ENCODE measurements at places on chromosomes 1 and 21.

- DNase-seq: no peak
Observed at GRCh38 chr1:19339214-19339861, 27.2 kb downstream of the SLC66A1 start.

- DNase-seq: no peak
Observed at GRCh38 chr1:30942326-30942963, 33.9 kb upstream of the SDC3 start.

DNA sequence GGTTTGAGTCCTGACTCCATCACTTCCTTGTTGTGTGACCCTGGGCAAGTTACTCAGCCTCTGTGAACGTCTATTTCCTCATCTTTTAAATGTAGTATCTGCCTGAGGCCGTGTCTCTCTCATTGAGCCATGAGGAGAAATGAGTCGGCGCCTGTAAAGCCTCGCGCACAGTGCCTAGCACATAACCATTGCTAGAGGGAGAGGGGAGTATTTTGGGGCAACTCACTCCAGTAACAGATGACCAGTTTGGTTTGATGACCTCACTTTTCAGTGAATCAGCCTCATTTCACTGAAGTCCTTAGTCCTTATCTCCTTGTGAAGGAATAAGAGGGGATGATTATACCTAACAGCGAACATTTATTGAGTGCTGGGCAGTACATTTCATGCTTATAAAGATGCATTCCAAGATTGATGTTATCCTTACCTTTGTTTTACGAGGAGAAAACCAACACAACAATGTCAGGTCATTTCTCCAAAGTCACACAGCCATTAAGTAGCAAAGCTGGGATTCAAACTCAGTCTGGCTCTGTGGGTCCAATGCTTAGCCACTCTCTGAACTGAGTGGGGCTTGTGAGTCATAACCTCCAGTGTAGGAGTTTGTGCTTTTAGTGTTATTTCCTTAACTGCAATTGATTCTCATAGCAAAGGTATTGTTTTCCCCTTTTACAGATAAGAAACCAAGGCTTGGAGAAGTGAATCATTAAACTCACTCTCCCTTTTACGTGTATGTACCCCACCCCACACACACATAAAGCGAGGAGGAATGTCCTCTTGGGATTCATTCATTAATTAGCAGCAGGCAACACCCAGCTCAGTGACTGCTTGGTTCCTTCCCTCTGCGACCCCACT is 25.9 kb downstream of the KCNC4 start:
- DNase-seq: no peak

GRCh38 chr1:22807340-22807739 is 96.7 kb downstream of the EPHB2 start:
- DNase-seq: no peak

GRCh38 chr21:25735646-25736597 is 1.1 kb downstream of the GABPA start:
- peak; percentile 26 for DNase-seq

DNA sequence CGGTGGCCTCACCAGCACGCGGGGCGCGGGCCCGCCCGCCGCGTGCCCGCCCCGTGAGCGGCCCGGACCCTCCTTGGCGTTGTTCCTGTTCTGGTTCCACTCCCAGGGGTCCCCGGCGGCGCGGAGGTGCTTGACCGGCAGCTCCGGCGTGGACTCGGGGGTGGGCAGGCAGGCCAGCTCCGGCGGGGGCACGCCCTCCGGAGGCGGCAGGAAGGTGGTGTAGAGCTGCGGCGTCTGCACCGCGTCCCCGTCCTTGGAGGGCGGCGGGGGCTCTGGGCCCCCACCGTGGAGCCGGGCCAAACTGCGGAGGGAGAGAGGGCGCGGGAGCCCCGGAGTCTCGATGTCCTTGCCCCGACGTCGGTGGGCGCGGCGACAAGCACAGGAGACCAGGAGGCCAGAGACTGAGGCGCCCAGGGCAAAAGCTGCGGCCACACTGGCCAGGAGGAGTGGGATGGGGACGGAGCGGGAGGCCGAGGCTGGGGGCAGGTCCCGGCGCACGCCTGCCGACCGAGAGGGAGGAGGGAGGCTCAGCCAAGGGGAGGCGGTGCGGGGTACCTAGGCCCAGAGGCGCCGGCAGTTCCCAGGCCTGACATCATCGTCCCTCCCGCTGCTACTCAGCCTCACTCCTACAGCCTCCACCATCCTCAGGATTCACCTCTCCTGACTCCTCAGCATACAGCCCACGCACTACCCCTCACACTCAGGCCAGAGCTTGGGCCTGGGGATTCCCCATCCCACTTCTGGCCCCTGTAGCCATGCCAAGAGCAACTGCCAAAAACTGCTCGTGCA is 13.2 kb downstream of the SEMA6C start:
- DNase-seq: no peak

DNA sequence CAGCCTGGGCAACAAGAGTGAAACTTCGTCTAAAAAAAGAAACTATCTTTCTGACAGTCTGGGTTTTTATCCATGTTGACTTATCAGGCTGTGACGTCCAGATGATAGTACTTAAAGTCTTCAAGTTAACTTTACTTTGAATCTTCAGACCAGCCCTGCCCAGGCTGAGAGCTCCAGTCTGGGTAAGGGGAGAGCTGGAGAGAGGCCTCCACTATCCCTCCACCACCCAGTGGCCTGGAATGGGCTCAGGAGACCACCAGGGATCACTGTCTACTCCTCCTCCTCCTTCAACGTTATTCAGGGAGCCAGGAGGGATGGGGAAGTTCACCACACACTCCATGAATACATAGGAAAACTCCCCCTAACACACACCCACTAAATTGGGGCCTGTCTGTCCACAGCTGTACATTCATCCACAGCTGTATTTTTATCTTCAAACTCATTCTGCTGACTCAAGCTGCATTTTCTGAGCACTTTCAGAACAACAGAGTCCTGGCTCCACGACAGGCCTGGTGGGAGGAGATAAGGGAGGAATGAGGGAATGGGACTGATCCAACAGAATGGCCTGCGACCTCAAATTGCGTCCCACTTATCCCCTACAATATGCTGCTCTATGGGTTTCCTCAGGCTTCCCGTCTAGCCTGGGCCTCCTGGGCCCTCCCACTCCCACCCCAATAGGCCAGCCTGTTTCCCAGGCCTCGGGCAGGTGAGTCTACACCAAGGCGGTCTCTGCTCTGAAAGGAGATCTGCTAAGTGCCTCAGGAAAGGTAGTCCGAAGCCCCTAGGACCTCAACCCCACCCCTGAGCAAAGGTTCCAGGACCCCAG is 1.8 kb downstream of the SLC45A3 start:
- DNase-seq: no peak

DNA sequence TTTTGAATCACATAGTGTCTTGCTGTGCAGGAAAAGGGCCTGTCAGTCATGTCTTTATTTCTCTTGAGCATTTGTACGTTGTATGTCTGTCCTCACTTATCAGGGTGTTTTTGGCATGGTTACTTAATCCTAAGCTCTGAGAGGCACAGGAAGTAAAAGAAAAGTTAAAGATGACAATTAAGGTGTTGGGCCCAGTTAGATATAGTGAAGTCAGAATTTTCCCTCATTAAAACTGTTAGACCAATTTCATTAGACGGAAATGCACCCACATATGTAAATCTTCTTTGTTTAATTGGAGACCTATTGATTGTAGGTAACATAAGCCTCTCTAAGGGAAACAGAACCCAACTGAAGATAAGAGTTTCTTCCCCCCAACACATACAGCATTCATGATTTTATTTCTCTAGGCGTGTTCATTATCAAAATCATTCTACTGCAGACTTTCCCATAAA is 21.9 kb downstream of the NFIA start:
- no peak for DNase-seq

GRCh38 chr1:232046451-232047306 is 420.1 kb downstream of the DISC1 start:
- no peak for DNase-seq

DNA sequence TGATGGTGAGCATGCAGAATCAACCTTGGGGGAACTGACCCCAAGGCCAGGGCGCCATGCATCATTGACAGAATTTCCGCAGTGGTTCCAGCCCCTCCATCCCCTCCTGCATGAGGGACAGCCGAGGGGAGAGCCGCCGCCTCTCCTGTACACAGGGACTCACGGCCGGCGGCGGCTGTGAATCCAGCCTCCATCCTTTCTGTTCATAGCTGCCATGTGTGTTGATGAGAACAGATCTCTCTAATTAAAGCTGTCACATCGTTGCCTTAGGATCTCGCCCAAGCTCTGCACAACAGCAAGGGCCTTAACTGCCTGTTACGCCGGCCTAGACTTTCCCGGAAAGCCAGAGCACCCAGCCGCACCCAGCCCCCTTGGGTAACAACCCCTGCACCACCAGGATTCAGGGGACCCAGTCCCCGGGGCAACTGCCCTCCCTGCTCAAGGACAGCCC is 151.6 kb downstream of the NPHP4 start:
- no peak for DNase-seq

- no peak for DNase-seq
Observed at GRCh38 chr1:21313203-21313885, 23.1 kb upstream of the ECE1 start.

GRCh38 chr1:190373705-190374336 is 103.8 kb downstream of the BRINP3 start:
- no peak for DNase-seq

DNA sequence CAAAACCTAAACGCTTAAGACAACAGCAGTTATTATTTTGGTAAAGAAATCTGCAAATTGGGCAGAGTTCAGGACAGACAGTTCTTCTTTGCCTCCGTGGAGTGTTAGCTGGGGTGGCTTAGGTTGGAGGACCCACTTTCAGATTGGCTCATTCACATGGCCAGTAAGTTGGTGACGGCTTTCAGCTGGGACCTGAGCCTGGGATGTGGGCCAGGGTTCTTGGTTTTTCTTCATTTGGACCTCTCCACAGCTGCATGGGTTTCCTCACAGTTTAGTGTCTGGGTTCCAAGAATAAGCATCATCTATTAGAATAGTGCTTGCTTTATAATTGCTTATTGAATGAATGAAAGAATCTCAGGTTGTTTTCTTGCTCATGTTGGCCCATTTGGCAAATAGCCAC is 72.2 kb downstream of the ATF6 start:
- DNase-seq: no peak

- no peak for DNase-seq
Observed at GRCh38 chr1:21337928-21338572, 47.8 kb upstream of the ECE1 start.

DNA sequence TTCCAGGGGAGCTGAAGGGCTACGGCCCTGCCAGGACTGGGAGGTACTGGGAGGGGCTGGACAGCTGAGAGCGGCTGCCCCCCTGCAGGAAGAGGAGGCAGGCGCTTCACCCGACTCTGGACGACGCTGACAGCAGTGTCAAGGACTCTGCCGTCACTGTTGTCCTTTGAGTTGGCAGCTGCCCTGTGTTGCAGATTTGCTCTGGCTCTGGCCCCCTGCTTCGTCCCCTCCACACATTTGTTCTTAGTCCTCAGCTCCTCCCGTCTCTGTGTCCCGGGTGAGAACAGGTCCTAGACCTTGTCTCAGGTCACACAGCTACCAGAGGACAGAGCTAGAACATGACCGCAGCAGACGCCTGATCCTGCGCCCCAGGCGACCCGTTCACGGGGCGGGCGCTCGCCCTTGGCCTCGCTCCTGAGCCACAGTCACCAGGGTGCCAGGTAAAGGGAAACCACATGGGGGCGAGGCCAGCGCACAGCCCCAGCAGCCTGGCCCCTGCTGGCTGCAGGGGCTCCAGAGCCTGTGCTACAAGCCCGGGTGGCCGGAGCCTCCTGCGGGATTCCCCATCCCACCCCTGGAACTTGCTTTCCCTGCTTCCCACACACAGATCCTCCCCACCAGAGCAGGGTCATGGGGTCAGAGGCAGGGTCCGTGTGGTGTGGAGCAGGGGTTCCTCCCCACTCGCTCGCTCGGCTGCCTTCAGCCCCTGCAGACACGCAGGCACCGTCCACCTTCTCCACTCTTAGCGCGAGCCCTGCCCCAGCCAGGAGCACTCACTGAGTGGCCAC is 10.7 kb upstream of the NPHP4 start:
- no peak for DNase-seq

- no peak for DNase-seq
Observed at GRCh38 chr1:87805666-87806378, 477.1 kb downstream of the LMO4 start.

DNA sequence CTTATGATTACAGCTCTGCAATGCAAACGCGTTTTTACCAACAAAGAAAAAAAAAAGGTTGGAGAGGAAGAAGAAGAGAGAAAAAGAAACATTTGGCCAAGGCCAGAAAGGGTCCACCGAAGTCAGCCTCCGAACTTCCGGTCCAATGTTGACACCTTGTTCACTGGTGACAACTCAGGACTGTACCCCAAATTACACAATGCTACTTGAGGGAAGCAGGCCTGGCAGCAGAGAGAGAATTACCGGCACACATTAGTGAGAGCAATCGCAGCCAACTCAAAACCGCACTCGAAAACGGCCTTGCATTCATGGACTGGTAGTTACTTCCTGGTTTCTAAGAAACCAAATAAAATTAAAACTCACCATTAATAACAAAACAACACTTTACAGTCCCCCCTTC is 652.5 kb downstream of the KIF26B start:
- DNase-seq: no peak

DNA sequence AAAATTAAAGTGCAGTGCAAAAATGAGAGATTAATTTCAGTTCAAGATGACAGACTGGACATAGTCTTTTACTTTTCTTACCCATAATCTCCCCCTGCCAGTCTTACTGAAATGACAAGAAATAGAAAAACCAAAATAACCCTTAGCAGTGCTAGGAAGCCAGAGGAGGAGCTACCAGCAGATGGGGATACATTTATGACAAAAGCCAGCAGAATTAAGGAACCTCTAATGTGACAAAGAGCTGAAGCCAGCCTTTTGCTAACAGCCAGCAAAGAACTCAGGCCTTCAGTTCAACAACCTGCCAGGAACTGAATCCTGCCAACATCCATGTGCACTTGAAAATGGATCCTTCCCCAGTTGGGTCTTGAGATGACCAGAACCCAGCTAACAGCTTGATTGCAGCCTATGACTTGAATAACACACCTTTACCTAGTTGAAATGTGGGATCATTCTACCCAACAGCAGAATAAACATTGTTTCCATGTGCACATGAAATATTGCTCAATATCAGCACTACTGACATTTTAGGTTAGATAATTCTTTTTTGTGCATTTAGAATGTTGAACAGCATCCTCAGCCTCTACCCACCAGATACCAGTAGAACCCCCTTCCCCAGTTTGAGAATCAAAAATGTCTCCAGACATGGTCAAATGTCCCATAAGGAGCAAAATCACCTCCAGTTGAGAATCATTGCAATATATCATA is 7.9 kb upstream of the TRAF5 start:
- no peak for DNase-seq

- no peak for DNase-seq
Observed at GRCh38 chr21:33290441-33290840, 24.3 kb downstream of the IL10RB start.

DNA sequence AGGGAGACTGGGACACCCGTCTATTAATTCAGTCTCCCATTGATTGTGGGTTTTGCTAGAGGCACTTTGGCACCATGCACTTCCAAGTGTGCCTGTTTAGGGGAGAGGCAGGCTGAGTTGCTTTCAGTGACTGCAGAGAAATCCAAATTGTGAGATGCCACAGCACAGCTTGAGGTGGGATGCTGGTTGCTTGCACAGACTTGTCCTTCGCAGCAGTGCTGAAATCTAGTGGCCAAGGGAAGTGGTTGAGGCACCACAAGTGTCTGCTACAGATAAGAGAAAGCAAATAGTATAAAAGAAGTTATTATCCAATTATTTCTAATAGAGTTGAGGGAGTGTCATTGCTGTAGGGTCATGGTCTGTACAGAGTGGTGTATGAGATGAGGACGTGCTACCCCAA is 40.0 kb upstream of the APP start:
- DNase-seq: no peak

Data from stimulated activated CD4-positive, alpha-beta T cell treated with anti-CD3 and anti-CD28 coated beads, Interleukin-1b, Interleukin-23, amount 100 ng/mL, for 1 hour (primary cell).